ENCODE measurements at places on chromosomes 3 and 15.

- no peak for DNase-seq
These were observed 54.0 kb downstream of the DUT start for GRCh38 chr15:48385031-48385830.

GRCh38 chr15:69518806-69519205, 66.2 kb downstream of the RPLP1 start:
- no peak for DNase-seq

DNA sequence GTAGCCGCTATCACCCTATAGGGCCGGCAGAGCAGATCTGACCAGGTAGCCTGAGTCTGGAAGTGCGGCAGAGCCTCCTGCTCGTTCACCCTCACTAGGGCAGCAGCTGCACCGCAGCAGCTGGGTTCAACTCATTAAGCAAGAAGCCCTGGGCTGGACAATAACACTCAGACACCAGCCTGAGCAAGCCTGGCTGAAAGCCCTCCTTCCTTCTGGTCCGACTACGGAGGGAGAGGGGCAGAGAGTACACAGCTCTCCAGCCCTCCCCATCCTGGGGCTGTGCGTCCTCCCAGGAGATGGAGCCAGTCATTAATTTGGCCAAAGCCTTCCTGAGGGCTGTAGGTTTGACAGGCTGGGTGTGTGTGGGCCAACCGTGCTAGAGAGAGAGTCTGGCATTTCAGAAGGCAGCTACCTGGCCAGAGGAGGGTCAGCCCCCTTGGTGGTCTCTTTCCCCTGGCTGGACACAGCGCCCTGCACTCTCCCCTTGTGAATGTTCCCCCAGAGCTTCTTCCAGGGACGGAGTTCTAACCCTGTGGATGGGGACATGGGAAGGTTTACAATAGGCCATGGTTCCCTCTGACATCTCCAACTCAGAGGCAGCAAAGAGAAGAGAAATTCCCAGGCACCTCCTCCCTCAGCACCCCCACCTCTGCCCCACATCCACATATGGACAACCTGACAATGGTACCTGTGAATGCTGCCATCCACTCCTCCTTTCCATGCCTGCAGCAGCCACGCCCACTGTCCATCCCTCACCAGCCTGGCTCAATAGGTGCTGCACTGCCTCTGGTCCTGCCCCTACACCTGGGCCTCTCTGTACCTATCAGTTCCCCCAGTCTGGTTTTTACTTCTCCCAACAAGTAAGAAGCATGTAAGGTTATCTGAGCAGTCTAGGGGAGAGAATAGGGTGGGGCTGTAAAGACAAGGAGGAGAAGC, 6.5 kb downstream of the CHRNB4 start:
- no peak for DNase-seq

DNA sequence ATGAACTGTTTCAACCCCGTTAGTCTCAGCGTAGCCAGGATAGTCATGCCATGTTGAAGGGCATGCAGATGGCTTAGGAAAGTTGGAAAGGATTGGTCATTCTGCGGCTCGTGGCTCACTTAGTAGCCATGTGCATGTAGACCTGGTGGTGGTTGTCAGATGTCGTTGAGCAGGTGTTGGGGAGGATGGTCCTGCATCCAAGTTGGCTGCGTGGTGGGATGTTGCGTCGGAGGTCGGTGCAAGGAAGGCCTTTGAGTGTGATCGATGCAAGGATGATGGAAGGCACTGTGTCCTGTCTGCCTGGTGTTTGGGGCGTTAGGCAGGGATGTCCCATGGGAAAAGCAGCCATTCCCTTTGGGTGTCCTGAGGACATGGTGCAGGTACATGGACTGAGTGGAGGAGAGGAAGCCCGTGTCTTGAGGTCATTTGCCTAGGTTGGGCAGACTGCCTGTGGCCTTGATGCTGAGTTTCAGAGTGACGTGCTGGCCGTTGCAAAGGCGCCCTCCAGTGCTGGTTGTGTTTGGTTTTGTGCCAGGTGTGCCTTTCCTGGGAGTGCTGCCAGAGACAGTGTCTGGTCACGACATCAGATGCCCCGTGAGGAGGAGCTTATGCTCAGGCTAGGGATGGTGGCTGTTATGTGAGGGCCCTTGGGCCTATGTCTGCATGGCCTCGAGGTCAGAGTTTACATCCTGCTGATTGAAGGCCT, 103.4 kb downstream of the SNRPN start:
- no peak for DNase-seq

DNA sequence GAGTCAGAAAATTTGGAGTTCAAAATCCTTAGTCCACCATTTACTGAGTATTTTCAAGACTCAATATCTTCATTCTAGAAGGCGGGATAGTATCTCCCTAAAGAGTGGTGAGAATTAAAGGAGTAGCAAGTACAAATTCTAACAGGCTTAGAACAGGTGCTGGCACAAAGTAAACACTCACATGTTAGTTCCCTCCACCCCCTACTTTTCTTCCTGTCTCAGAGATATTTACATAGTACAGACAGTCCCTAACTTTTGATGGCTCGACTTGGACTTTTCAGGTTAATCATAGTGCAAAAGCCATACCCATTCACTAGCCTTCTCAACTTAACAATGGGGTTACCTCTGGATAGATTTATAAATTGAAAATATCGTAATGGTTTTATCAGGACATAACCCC, 476.2 kb upstream of the RASGRP1 start:
- no peak for DNase-seq

DNA sequence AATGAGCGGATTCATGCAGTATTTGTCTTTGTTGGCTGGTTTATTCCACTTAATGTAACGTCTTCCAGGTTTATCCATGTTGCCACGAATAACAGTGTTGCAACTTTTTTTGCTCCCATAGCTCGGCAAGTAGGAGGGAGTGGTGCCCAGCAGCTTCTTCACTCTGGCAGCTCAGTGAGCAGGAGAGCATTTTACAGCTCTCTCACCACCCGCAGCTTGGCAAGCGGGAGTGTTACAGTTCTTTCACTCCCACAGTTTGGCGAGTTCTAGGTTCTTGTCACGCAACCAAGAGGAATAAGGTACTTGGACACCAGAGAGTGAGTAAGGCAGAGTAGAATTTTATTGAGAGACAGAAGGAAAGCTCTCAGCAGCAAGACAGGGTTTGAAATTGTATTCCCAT, 935.2 kb downstream of the TBL1XR1 start:
- DNase-seq = no peak

DNA sequence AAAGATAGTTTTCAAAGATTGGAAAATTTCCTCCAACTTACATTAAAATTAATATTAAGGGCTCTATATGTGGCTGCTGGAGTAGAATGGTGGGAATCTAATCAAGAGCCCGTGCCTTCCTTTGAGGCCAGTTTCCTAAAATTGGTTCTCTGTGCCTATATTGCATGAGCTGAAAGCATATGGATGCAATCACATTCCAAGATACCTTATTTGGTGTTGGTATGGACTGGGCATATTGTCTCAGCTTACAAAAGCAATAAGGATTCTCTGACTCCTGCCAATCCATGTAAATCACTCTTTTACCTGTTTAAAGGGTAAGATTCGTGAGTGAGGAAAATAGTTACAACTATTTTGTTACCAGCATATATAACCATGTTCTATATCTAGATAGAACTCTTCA, 111.6 kb downstream of the GREM1 start:
- no peak for DNase-seq

GRCh38 chr3:73399106-73399505, 225.6 kb downstream of the PDZRN3 start:
- no peak for DNase-seq

DNA sequence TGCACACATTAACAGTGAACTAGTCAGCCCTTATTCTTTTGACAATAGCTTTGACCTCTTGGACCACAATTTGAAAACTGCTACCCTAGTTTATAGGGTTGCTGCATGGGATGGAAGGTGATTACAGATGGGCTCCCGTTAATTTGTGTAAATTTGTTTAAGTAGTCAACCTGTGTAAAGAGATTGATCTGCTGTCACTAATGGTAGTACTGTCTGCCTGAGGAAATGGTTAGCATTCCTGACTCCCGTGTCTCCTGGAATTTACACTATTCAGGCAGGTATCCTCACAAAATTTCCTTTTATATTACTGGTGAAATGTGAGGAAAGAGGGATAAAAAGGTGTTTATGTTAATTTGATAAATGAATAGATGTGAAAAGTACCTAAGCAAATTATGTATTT, 15.3 kb upstream of the EBLN2 start:
- DNase-seq = no peak

- DNase-seq = no peak
These were observed 30.2 kb upstream of the MASP1 start for GRCh38 chr3:187321766-187322165.

DNA sequence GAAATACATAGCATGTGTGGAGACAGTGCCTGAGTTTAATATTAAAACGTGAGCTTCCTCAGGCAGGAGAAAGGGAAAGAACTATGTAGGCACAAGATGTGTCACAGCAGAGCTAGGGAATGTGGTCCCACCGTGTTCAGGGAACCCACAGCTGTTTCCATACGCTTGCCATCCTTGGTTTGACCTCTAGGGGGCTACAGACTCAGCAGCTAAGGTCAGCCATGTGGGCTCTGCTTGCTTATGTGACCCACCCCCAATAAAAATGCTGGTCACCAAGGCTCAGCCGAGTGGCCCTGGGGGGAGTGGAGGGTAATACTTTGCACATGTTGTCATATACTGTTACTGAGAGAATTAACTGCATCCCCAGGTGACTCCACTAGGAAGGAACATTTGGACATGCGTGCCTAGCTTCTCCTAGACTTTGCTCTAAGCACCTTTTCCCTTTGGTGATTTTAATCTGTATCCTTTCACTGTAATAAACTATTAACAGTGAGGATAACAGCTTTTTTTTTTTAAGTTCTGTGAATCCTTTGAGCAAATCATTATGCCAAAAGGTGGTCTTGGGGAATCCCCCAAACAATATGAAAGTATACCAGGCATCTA, 3.3 kb downstream of the TUBGCP5 start:
- DNase-seq = no peak

DNA sequence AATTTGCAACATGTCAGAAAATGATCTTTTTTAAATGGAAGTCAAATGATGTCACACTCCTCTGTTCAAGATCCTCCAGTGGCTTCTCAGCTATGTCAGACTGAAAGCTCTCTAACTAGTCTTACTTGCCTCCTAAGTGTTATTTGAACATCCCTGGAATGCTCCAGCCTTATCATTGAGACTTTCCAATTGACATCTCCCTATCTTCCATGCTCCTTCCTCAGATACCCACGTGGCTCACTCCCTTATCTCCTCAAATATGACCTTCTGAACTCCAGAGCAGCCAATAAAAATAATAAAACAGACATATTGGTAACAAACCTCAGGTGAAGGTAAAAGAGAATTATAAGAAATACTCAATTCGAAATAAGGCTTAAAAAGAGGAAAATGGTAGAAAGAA, 25.5 kb upstream of the AADAC start:
- DNase-seq = no peak

- no peak for DNase-seq
These were observed 25.2 kb downstream of the CORO2B start for GRCh38 chr15:68603951-68604350.

- DNase-seq = peak; percentile 74
These were observed 303.1 kb downstream of the RPLP1 start for GRCh38 chr15:69755551-69756310.

DNA sequence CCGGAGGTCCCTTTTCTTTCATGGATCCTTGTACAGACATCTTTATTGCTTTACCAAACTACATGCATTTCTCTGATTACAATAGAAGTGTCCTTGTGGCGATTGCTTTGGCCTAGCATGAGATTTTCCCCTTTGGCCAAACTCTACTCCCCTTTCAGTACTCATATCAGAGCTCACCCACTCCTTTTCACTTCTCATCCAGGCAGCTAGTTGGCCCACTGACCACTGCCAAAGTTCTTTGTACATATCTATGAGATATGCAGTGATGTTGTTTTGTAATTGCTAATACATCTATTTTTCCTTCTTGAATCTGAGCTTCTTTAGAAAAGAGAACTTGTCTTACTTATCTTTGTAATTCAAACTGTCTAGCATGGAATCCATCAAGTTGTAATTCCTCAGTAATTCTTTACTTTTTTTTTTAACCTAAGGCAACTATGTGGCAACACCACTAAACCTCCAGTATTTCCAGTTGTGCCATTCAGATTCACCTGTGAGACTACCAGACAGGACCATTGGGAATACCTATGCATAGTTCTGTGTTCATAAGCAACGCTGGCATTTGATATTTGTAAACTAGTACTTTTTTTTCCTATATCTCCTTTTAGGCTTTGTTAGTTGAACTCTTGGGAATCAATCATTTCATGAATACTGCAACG, 39.2 kb downstream of the AADACL2 start:
- DNase-seq = no peak

- peak; percentile 33 for DNase-seq
These were observed 5.3 kb downstream of the CLK3 start for GRCh38 chr15:74620636-74621545.
